ENCODE measurements at places on chromosomes 6 and 20. TPM values are rescaled to one million over a fixed set of nuclear protein-coding genes. Genes with fewer than 3 reads are reported as not detected.

The SLC12A5 gene
- total RNA-seq, result not detected

The ANKRD66 gene
- total RNA-seq, result not detected

The SALL4 gene
- total RNA-seq, result 0.76 TPM

The CAPN11 gene
- 1.00 TPM for total RNA-seq

The ROS1 gene
- not detected for total RNA-seq

The PRR18 gene
- total RNA-seq, result not detected

The CST9L gene
- not detected for total RNA-seq

The FAM217A gene
- not detected for total RNA-seq

The MAP7 gene
- total RNA-seq, result 25.7 TPM

All from esophagus squamous epithelium (tissue), 5 donors.